CD4-positive, alpha-beta T cell (primary cell): ENCODE measurements at places on chromosomes 1 and 21. TPM values are rescaled to one million over a fixed set of nuclear protein-coding genes. Genes with fewer than 3 reads are reported as not detected.

- peak overlapping the region; percentile 65 for H3K27ac ChIP-seq
- H3K27me3 ChIP-seq, result no peaks in the 10 kb centered on the region
- H3K4me1 ChIP-seq, result peaks cover 14% of the 10 kb centered on the region
- H3K4me3 ChIP-seq, result peak overlapping the region; percentile 95
These were observed 514 bp downstream of the AGL start for GRCh38 chr1:99850459-99851291.

- no peaks in the 10 kb centered on the region for H3K27me3 ChIP-seq
- peak overlapping the region; percentile 68 for H3K27ac ChIP-seq
- H3K4me1 ChIP-seq, result peaks cover 89% of the 10 kb centered on the region
- DNase-seq, result no peak
These were observed 12.7 kb downstream of the MEF2D start for GRCh38 chr1:156487862-156488261.

- DNase-seq, result no peak
- H3K4me1 ChIP-seq, result no peaks in the 10 kb centered on the region
- no peaks in the 10 kb centered on the region for H3K36me3 ChIP-seq
- H3K27ac ChIP-seq, result no peak overlapping the region
- H3K27me3 ChIP-seq, result no peaks in the 10 kb centered on the region
- H3K4me3 ChIP-seq, result no peak overlapping the region
These were observed 258.9 kb downstream of the SEC16B start for GRCh38 chr1:177710696-177711620.

- DNase-seq, result no peak
- no peak overlapping the region for H3K27ac ChIP-seq
- H3K4me3 ChIP-seq, result no peak overlapping the region
- H3K4me1 ChIP-seq, result peaks cover 31% of the 10 kb centered on the region
- peaks cover 31% of the 10 kb centered on the region for H3K36me3 ChIP-seq
- no peaks in the 10 kb centered on the region for H3K27me3 ChIP-seq
These were observed 2.9 kb downstream of the TATDN3 start for GRCh38 chr1:212794561-212795014.

DNA sequence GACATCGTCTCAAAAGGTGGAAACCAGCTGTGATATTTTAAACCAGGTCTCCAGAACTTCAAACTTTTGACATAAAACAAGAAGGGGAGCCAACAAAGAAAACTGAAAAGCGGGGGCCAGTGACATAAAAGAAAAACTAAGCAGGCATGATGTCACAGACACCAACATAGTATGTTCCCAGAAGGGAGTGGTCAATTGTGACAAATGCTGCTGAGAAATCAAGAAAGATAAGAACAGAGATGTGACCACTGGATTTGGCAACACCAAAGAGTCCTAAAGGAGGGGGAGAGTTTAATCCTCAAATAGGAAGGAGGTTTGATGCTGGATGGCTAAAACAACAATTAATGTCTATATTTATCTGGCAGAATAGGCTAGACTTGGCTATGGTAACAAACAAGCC is 2.3 kb upstream of the RNF19B start:
- H3K36me3 ChIP-seq, result no peaks in the 10 kb centered on the region
- H3K27me3 ChIP-seq, result peaks cover 11% of the 10 kb centered on the region
- no peak overlapping the region for H3K4me3 ChIP-seq
- H3K4me1 ChIP-seq, result peaks cover 17% of the 10 kb centered on the region

GRCh38 chr1:192491804-192492554 is 83.6 kb upstream of the RGS1 start:
- no peak overlapping the region for H3K4me3 ChIP-seq
- no peak for DNase-seq
- H3K36me3 ChIP-seq, result no peaks in the 10 kb centered on the region
- H3K27ac ChIP-seq, result no peak overlapping the region

GRCh38 chr1:25688390-25689119 is 72.0 kb downstream of the MAN1C1 start:
- H3K36me3 ChIP-seq, result peaks cover 15% of the 10 kb centered on the region
- H3K27me3 ChIP-seq, result no peaks in the 10 kb centered on the region
- no peak for DNase-seq

- H3K4me3 ChIP-seq, result no peak overlapping the region
- H3K27me3 ChIP-seq, result no peaks in the 10 kb centered on the region
- H3K4me1 ChIP-seq, result no peaks in the 10 kb centered on the region
- DNase-seq, result no peak
These were observed 174.9 kb downstream of the DPYD start for GRCh38 chr1:97745912-97746311.

- no peaks in the 10 kb centered on the region for H3K27me3 ChIP-seq
- H3K27ac ChIP-seq, result no peak overlapping the region
- H3K4me1 ChIP-seq, result peaks cover 22% of the 10 kb centered on the region
These were observed 14.0 kb upstream of the CTRC start for GRCh38 chr1:15424146-15424667.

GRCh38 chr1:65880611-65881010 is 87.9 kb downstream of the PDE4B start:
- no peak for DNase-seq
- no peak overlapping the region for H3K27ac ChIP-seq
- H3K36me3 ChIP-seq, result no peaks in the 10 kb centered on the region
- no peaks in the 10 kb centered on the region for H3K27me3 ChIP-seq

GRCh38 chr1:111690306-111690617 is 48.9 kb downstream of the INKA2 start:
- H3K36me3 ChIP-seq, result peaks cover 39% of the 10 kb centered on the region
- H3K27ac ChIP-seq, result no peak overlapping the region
- DNase-seq, result no peak

- DNase-seq, result no peak
- no peaks in the 10 kb centered on the region for H3K4me1 ChIP-seq
- no peak overlapping the region for H3K4me3 ChIP-seq
These were observed 1329.5 kb upstream of the B3GALT2 start for GRCh38 chr1:194515916-194516315.

DNA sequence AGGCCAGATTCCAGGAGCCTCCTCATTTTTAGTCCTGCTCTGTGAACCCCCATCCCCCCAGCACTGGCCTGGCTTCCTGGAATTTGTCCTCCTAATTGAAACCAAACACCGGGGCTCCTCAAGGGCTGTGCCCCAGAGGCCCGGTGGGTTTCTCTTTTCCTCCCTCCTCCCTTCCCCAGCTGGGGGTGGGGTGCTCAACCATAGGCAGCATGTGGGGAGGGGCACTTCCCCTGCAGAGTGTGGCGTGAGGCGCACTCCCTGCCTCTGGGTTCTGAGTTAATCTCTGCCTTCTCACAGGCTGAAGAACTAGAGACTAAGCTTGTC is 67.5 kb upstream of the ACOT11 start:
- H3K27me3 ChIP-seq, result no peaks in the 10 kb centered on the region
- no peaks in the 10 kb centered on the region for H3K36me3 ChIP-seq
- H3K4me3 ChIP-seq, result peak overlapping the region; percentile 4
- no peak for DNase-seq
- peak overlapping the region; percentile 53 for H3K27ac ChIP-seq

DNA sequence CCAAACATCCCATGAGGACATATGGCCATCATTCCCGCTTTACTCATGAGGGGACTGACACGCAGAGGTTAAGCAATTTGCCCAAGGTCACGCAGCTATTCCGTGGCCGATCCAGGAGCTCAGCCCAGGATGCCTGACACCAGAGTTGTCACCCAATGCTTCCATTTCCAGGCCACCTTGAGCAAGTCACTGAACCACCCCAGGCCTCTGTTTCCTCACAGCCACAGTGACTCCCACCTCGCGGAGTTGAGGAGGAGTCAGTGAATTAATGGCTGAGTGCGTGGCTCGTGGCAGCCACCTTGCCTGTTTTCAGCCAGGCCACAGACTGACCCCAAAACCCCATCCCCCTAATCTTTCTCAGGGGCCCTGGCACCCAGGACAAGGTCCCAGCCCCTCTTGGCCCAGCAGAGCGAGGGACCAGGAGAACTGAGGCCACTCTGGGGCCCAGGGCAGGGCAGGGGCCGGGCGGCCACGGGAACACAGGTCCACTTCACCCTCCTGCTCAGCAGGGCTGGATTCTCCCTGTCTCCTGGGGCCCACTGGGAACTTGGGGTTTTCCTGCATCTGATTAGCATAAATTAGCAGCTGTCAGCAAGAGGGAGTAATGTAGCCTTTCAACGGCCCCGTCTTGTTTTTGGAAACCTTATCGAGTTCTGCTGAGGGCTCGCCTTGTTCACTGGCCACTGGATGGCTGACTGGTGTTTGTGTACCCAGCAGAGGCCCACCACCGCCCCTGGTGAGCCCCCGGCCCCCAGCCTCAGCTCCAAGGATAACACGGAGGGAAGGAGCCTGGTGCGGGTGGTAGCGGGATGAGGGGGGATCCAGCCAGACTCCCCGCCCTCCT is 19.7 kb upstream of the LAPTM5 start:
- H3K4me1 ChIP-seq, result peaks cover 17% of the 10 kb centered on the region
- no peak overlapping the region for H3K27ac ChIP-seq
- no peaks in the 10 kb centered on the region for H3K36me3 ChIP-seq
- no peak for DNase-seq
- no peaks in the 10 kb centered on the region for H3K27me3 ChIP-seq
- H3K4me3 ChIP-seq, result no peak overlapping the region

GRCh38 chr21:26958788-26959187 is 8.1 kb downstream of the ADAMTS5 start:
- H3K27ac ChIP-seq, result no peak overlapping the region
- H3K36me3 ChIP-seq, result no peaks in the 10 kb centered on the region
- DNase-seq, result no peak
- H3K4me1 ChIP-seq, result no peaks in the 10 kb centered on the region
- no peaks in the 10 kb centered on the region for H3K27me3 ChIP-seq

DNA sequence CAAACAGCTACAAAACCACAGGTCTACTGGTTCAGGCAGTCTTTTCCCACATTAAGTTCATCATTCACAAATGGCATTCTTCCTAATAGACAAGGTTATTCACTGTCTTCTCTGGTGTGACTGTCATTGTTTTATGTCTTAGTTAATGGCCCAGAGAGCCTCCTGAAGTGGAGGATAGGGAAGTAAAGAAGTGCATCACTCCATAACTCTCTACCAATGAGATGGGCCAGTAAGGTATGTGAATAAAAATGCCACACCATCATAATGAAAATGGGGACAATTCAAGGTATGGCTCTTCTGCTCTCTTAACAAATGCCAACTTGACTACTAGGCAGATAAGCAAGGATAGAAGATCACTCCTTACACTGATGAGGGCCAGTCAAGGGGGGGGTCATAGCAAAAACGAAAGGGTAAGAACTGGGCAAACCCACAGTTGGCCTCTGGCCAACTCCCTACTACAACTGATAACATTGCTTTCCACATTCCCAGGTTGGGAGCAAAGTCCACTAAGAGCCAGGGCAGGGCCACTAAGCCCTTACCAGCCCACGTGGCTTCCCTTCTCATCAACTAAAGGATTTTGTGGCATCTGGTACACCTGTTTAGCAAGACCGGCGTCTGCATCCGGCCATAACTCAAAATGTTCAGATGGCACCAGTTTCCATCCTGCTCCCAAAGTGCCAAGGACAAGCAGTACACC is 10.0 kb downstream of the PABPC4 start:
- H3K27ac ChIP-seq, result no peak overlapping the region
- no peak for DNase-seq
- H3K27me3 ChIP-seq, result no peaks in the 10 kb centered on the region
- peaks cover 96% of the 10 kb centered on the region for H3K36me3 ChIP-seq
- H3K4me1 ChIP-seq, result peaks cover 7% of the 10 kb centered on the region

DNA sequence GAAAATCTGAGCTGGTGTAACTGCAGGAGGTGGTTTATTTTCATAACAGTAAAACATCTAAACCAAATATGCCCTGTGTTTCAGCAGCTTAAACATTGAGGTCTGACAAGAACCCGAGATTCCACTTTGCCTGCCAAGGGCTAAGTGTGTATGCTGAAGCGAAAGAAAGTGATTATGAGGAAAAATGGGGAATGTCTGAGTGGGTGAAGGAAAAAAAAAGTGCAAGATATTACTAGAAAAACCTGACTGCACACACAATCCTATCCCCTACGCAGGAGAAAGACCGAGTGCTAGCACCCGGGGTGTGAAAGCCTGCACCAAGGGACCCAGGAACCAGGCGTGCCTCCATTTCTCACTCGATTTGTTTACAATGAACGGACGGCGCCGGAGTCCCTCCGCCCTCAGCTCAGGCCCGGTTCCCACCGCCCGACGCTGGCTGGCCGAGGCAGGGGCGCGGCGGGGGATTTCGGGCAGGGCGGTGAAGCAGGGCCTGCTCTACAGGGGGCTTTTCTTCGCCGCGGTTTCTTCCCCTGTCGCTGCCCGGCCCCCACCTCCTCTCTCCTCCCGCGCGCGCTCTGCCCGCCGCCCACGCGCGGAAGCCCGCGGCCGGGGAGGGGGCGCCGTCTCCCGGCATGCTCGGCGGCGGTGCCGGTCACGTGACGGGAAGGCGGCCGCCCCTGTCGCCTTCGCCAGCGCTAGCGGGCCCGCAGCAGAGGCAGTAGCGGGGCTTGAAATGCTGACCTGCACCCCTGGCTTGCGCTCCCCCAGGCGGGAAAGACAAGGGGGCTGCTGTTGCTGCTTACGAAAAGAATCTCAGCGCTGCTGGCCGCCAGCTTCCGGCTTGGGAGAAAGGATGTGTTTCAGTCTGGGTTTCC is 35.9 kb downstream of the ITPKB start:
- peak overlapping the region; percentile 95 for H3K27ac ChIP-seq
- DNase-seq, result peak; percentile 56
- peak overlapping the region; percentile 65 for H3K4me3 ChIP-seq
- H3K4me1 ChIP-seq, result peaks cover 74% of the 10 kb centered on the region

The OR2L5 gene
- total RNA-seq, result not detected

The IL19 gene
- not detected for total RNA-seq

The DNASE2B gene
- total RNA-seq, result not detected

The CALML6 gene
- 0.69 TPM for total RNA-seq

The DIO1 gene
- total RNA-seq, result not detected

The BARHL2 gene
- total RNA-seq, result not detected

The NCMAP gene
- total RNA-seq, result not detected

The AUNIP gene
- total RNA-seq, result not detected

The FCER1G gene
- 2.0 TPM for total RNA-seq
